ENCODE measurements at places on chromosomes 7 and 10. TPM values are rescaled to one million over a fixed set of nuclear protein-coding genes. Genes with fewer than 3 reads are reported as not detected.

RAB19 gene
- not detected for total RNA-seq

OR2F2 gene
- not detected for total RNA-seq

FAM25A gene
- total RNA-seq, result not detected

STAM gene
- total RNA-seq, result 27.4 TPM

DNA sequence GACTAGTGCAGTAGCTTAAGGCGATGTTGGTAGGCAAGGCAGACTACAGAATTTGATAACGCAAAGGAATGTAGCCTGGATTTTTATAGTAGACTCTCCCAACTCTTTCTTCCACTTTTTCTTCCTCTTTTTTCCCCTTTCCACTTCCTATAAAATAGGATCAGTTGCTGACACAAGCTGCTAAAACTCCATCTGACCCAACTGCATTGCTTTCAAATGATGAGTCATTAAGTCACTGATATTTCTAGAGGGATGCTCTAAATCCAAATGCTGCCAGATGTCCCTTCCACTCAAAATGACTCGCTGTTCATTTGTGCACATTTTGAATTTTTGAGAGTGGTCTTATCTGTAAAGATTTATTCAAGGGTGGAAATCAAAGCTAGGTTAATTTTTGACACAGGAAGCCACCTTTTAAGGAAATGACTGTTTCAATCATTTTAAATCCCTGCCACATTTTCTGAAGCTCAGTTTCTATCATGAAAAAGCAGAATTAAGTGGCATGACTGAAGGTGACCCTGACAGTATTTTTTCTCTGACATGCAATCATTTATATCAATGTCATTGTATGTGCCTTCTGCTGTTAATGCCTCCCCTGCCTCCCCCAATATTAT, 25.8 kb upstream of the SFMBT2 start:
- no peak for DNase-seq

DNA sequence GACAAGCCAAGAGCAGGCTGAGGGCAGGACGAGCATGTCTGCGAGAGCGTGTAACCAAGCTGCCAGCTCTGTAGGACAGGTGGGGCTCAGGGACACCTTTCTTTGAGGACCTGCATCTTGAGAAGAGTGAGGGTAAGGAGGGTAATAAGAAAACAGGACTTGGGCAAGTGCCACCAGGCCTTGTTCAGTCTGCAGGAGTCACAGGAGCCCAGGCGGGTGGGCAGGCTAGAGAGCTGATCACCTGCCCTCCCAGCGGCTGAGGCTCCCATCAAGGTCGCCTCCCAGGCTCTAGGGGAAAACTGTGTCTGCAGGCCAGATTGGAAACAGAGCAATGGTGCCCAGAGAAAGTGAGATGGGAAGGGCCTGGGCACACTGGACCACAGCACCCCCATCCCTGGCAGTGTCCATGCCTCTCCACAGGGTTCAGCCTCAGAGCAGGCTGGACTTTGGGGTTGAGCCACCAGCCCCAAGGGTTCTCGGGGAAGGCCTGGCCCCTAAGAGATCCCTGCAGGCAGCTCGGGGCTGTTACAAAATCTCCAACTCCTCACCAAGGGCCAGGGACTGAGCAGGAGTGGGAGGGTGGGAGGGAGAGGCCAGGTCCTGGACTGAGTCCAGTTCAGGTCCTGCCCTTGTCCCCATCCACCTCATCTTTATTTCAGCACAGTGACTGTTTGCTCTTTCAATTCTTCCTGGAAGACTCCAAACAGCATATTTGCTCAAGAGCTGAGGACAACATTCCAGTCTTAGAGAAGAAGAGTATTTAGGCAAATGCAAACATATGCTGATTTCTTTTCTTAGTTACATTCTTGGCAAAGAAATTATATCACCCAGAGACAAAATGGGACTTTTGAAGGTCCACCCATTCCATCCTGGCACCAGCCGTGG, 161.9 kb downstream of the GRID1 start:
- no peak for DNase-seq

- DNase-seq, result no peak
Observed at GRCh38 chr7:6279937-6280336, 7.5 kb upstream of the CYTH3 start.

Measured in chondrocyte (in vitro differentiated cells).